CD14-positive monocyte (primary cell): ENCODE measurements at places on chromosomes 4 and X.

- DNase-seq = no peak
Measured at GRCh38 chr4:28010577-28011240, 1150.1 kb downstream of the STIM2 start.

DNA sequence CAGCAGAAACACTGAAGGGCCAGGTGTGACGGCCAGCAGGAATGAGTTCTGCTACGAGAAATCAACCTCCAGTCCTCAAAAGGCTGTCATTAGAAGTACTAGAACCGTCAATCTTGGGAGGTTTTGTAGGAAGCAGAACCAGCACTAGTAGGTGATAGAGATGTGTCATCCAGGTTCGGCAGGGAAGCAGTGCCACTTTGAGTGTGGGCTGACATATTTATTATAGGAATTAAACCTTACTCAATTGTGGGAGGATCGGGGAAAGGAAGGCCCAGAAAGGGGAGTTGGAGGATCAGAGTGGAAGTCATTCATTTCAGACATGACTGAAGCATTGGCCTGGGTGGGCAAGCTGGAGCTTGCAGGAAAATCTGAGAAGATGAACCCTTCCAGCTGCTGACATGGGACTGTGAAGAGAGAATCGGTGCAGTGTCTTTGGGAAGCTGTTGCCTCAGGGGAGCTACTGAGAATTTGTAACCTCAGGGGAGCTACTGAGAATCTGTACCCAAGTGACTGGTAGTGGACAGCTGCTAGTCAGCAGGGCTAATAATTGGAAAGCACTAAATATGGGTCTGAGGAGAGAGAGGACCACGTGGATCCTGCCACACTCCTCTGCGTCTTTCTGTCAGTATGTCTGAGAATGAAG is 177.4 kb downstream of the SPRY1 start:
- no peak for DNase-seq

- DNase-seq = no peak
Measured at GRCh38 chr4:113169368-113169767, 119.9 kb downstream of the ANK2 start.

DNA sequence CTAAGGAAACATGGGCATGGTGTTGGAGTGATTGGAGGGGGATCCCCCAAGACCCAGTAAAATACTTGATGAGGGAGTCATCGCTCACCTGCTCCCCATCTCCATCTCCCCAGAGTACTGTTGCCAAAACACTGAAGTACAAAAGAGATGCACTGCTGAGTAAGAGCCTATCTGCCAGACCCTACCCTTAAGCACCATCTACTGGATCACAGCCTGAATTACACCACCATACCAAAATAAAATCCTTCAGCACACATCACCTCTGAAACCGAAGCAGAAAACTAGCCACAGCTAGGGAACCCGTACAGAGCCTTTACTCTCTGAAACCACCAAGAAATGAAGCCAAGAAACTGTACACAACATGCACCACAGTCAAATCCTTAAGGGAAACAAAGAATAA is 466.3 kb upstream of the ACTRT1 start:
- no peak for DNase-seq

DNA sequence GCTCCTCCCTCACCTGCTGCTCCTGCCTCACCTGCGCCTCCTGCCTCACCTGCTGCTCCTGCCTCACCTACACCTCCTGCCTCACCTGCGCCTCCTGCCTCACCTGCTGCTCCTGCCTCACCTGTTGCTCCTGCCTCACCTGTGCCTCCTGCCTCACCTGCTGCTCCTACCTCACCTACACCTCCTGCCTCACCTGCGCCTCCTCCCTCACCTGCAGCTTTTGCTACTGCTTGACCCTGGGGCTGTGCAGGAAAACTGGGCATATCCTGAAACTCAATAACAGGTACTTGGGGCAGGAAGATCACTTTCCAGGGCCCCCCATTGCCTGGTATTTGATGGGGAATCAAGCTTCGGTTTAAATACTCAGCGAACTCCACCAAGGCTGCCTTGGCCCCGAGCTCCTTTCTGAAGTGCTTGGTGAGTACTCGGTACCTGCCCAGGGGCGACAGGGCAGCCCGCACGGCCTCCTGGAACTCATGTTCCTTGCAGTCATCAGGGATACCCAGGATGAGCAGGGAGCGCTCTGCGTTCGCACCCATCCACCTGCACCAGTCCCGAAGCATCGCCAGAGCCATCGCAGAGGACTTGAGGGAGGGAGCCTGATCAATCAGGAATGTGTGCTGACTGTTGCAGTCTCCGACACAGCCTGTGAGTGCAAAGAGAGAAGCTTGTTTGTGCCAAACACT is 2.7 kb downstream of the PNMA6E start:
- DNase-seq = no peak

GRCh38 chr4:140662082-140662869 is 93.5 kb upstream of the UCP1 start:
- DNase-seq = no peak

GRCh38 chrX:18748499-18748898 is 41.1 kb downstream of the PPEF1 start:
- no peak for DNase-seq

DNA sequence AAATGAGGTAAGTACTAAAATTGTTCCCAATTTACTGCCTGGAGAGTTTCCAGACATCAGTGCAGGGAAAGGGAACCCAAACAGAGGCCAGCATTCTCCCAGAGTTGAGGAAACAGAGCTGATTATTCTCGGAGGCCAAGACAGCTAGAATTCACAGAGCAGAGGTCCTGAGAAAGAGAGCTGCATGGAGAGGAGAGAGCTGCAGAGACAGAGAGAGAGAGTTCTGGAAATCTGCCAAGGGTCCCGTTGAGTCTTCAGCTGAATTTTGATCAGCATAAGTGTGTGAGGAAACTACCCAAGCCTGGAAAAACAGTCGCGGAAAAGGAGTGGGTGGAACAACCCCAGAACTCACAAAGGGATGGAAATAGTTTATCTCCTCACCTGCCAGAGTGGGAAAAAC is 43.8 kb upstream of the GPR173 start:
- no peak for DNase-seq

DNA sequence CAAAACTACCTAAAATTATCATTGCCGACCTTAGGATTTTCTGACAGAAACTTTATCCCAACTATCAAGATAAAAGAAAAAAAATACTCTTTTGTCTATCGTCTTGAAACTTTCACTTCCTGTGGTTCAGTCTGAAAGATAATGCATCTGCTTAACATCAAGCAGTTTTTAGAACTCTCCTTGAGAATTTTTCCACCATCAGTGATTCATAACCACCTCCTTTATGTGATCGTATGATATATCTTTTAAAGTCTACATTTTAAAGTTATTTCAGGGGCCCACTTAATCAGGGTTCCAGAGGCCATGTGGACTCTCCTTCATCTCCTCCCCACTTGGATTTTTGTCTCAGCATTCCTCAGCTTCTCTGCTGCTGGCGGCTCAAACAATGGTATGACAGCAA is 272.8 kb upstream of the TENM3 start:
- no peak for DNase-seq

DNA sequence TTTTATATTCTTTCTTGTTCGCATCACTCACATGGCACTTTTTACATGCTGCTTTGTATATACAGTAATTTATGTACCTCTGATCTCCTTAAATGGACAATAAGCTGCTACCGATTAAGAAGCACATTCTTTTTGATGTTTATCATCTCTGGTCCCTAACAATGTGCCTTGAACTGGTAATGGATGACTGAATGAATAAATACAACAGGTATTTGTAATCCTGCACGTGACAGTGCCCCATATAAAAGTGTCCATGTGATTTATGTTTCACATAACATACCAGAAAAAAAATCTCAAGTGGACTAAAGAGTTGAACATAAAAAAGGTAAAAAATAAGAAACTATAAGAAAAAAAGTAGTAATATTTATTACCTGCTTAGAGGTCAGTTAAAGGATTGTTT is 7.7 kb upstream of the SLAIN2 start:
- DNase-seq = no peak

GRCh38 chrX:133544115-133544514 is 128.8 kb upstream of the GPC4 start:
- peak; percentile 93 for DNase-seq

- DNase-seq = no peak
Measured at GRCh38 chrX:16103625-16104024, 19.7 kb upstream of the GRPR start.

- peak; percentile 44 for DNase-seq
Measured at GRCh38 chr4:89111833-89112563, 665 bp downstream of the TIGD2 start.

DNA sequence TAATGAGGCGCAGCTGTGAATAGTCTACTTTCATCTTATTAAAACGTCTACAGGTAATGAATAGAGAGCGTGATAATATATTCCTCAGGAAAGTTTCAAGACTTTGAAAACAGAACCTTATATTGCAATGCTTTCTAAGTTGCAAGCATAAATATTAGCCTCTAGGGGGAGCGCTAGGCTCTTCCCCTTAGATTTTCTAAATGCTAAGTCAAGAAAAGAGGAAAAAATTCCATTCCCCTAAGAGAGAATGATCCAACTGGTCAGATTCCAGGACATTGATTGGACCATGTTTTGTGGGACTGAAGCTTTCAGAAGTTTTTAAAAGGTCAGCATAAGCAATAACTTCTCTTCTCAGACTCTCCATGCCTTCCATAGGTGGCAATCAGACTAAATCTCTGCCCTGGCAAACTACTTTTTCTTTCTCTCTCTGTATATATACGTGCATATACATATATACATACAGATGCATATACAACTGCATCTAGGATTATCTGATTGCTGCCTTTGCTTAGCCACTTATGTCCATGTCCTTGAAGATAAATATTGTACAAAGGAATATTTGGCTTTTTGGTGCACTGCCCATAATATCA is 492.9 kb downstream of the INPP4B start:
- DNase-seq = peak; percentile 50

DNA sequence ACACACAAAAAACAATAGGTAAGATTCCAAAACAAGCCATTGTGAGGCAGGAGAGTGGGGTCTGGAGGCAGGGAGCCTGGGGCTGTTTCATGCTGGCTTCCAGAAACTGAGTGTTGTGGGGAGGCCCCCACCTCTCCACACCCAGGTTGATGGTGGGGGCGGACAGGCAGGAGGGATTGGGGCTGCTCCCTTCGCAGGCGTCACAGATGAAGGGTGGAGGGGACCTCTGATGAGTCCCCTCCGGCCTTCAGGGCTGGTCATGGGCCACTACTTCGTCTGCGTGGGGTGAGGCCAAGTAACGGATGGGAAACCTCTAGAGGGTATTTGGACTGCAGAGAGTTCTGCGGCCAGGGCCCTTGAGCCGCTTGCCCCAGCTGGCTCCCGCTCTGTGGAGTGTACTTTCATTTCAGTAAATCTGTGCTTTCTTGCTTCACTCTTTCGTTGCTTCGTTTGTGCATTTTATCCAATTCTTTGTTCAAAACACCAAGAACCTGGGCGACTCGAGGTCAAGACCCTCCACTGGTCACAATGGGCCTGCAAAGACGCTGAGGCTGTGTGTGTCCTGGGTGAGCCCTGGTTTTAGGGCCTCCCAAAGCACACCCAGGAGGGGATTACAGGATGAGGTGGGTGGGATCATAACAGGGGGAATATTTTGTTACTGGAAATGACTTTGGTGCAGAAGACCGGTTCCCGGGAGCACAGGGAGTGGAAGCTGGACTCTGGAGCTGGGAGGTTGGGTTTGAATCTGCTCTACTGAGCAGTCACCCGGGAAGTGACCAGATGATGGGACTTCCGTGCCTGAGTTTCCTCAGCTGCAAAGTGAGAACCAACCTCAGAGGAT is 83.7 kb upstream of the ADRA2C start:
- DNase-seq = no peak

DNA sequence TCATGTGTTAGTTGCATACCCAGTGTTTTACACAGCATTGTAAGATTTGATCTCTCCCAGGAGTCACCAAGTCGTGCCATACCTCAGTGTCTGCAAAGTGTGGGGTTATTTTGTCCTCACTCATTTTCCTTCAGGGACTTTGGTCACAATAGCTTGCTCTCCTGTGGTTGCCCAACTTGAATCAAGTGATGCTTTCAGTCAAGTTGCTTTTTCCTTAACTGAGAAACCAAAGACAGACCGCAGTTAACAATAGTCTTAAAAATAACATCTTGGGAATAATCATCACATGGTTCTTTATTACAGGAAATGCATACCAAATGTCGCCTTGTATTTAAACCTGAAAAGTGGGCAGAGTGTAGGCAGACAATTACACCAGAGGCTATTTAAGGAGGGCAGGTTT is 44.5 kb upstream of the NDP start:
- no peak for DNase-seq

GRCh38 chrX:15646543-15646942 is 18.1 kb downstream of the CLTRN start:
- DNase-seq = no peak

DNA sequence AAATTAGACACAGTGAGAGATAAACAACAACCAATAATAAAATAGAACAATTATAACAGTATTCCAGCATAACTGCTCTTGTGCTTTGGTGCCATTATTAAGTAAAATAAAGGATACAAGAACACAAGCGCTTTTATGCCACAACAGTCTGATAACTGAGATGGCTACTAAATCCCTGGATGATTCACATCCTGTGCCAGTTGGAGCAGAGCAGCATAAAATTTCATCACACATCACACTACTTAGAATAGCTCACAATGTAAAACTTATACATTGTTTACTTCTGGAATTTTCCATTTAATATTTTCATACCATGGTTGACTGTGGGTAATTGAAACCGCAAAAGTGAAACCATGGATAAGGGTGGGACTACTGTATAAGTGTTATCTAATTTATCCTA is 399.9 kb upstream of the CNKSR2 start:
- no peak for DNase-seq

GRCh38 chrX:150769408-150769807 is 76.2 kb downstream of the MTMR1 start:
- no peak for DNase-seq

DNA sequence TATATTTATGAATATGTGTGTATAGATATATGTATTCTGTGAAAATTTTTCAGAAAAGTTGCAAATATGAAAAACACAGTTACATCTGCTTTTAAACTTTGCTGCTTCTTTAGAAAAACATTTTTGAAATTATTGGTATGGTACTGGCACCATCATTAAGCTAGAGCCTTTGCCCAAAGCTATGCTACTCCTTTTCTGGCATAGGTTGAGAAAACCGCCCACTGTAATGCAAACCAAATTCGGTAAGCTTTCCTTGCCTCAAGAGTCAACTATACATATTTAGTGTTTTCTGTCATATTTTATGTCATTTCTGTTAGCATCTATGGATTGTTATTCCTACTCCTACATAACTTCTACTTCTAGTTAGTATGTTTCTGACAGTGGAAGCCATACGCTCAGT is 50.7 kb downstream of the ANTXR2 start:
- no peak for DNase-seq

DNA sequence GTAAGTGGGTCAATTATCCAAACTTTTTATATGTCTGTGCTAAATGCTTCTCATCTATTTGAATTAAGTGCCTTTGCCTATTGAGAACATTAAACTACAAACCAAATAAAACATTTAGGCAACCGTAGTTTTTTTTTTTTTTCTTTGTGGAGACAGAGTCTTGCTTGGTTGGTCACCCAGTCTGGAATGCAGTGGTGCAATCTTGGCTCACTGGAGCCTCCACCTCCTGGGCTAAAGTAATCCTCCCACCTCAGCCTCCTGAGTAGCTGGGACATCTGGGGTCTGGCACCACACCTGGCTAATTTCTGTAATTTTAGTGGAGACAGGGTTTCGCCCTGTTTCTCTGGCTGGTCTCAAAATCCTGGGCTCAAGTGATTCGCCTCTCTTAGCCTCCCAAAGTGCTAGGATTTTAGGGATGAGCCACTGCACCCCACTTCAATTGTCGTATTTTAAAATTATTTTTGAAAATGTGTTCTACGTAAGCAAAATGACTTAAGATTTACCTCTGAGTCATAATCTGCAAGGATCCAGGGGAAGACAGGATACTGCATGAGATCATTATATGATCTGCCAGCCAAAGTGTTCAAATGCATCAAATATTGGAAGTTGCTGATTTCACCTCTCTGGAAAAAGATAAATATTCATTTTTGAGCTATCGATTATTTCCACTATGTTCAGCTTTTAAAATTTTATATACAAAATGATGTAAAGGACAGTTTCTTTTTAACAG is 125.6 kb downstream of the CDS1 start:
- DNase-seq = no peak
